ENCODE measurements at places on chromosomes 12 and 14.

DNA sequence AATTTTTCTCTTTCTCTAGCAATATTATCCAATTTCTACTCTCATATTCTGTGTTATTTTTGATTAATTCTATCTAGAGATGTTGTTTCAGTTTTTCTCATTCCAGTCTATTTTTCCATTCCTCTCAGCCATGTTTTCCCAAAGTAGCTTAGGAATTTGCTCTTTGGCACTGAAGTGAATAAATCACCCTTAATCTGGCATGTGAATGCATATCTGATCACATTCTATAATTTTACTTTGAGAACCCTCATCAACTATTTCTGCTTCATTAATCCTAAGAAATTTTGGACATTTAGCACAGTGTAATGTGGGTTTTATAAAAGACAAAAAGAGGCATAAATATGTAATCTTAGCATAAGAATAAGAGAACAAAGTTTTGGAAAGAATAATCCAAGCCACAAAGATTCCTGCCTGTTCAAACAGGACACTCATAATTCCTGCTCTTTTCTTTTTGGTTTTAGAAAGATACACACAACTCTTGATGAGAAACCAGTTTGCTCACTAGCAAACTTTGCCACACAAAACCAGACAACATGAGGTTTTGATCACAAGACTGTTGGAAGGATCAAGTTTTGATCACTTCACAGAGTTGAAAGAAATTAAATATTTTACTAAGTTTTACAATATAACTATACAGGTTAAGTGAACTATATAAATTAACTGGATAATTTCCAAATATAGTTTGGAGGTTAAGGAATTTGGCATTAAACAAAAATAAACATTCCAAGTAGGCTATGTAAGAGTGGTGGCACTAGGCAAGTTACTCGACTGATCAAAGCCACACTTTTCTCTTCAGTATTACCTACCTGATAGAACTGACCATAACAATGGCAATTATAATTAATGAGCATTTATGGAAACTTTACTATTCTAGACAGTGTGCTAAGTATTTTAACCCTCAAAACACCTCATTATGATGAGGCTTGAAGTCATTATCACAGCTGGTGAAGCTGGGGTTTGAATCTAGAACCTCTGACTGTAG lies 226.6 kb upstream of the TMTC1 start:
- DNase-seq = no peak

DNA sequence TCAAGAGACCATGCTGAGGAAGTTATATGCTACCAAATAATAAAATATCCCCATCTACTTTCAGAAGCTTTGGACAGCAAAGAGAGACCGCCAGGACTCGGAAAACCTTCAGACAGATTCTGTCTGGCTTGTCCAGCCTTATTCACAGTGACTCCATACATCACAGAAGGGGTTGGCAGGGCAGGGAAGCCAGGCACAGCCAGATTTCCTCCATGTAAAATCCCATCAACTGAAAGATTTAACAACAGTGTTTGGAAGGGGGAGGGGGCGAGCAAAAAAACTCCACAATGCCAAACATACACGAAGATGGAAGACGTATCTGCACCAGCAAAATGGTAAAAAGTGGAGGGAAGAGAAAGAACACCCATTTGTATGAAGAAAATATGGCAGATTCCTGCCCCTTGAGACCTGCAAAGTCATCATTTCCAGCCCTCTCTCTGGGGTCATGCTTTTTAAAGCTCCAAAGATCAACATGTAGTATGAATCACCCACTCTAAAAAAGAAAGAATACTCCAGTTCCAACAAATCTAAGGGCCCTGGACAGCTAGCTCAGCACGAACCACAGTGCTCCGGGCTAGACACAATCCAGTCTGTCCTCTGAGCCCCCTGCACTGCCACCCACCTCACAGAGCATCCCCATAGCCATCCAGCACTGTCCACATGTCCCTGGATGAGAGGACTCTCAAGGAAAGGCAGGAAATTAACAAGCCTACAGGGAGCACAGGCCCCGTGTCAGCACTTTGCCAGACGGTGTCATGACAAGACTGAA lies 116.4 kb downstream of the DICER1 start:
- DNase-seq = no peak

GRCh38 chr12:95796225-95796981 lies 5.8 kb upstream of the NTN4 start:
- no peak for DNase-seq

DNA sequence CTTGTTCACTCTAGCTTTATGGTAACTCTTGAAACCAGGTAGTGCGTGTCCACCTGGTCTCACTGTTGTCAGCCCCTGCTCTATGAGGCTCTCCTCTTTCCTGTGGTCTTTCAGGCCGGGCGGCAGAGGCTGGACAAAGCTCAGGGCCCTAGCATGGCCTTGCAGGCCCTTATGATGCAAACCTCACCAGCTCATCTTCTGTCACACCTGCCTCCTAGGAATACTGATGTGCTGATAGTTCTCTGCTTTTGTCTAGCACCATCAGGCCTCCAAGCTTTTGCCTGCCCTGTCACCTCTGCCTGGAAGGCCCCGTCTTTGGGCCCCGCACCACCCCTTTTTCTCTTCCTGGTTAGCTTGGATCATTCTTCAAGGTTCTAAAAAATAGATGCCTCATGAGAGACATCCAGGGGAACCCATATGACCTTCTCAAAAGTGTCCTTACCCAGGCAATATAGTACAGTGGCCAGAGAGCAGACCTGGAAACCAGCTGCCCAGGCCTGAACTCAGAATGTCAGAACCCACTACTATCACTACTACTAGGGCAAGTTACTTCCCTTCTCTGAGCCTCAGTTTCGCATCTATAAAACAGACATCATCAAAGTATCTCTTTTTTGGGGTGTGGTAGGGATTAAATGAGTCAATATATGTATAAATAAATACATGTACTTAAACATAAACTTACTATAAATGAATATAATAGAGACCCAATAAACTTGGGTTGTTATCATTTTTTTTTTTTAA lies 91.7 kb downstream of the ZFP36L1 start:
- no peak for DNase-seq

- no peak for DNase-seq
These were observed 3.1 kb downstream of the BCAT1 start for GRCh38 chr12:24945845-24946244.

GRCh38 chr12:44053549-44054127 lies 217.8 kb downstream of the TMEM117 start:
- no peak for DNase-seq

- DNase-seq = no peak
These were observed 219.7 kb upstream of the PKP2 start for GRCh38 chr12:33116284-33116683.

DNA sequence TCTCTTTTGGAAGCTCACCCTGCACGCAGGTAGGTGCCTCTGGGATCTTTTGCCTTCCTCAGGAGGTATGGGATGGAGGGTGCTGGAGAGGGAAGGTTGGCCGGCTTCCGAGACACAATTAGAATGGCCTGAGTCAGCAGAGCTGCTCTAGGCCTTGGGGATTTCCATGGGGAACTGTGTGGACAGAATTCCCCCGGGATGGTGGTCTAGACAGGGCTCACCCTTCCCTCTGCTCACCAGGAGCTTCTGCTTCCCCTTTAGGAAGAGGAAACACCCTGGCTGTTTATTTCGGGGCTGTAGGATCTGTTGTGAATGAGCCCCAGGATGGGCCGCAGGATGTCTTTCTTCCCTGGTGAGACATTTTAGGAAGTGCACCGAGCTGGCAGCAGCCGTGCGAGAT lies 43.7 kb upstream of the TMED10 start:
- no peak for DNase-seq

DNA sequence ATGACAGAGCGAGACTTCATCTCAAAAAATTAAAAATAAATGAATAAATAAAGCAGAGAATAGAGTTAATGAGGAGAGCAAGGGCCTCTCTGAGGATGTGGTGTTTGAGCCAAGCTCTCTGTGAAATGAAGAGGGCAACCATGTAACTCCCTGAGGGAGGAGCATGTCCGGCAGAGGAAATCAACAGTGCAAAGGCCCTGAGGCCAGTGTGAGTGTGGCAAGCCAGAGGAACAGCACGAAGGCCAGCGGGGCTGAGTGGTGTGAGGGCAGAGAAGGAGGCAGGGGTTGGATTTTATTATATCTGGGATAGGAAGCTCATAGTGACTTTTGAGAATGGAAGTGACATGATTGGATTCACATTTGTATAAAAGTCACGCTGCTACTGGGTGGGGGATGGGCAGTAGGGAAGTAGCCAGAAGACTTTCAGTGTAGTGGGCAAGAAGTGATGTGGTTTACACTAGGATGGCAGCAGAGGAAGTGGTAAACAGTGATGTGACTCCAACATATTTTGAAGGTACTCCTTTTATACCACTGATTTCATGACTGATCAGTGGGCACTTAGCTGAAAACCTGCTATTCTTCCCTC lies 10.3 kb upstream of the LRP1-AS start:
- DNase-seq = no peak

DNA sequence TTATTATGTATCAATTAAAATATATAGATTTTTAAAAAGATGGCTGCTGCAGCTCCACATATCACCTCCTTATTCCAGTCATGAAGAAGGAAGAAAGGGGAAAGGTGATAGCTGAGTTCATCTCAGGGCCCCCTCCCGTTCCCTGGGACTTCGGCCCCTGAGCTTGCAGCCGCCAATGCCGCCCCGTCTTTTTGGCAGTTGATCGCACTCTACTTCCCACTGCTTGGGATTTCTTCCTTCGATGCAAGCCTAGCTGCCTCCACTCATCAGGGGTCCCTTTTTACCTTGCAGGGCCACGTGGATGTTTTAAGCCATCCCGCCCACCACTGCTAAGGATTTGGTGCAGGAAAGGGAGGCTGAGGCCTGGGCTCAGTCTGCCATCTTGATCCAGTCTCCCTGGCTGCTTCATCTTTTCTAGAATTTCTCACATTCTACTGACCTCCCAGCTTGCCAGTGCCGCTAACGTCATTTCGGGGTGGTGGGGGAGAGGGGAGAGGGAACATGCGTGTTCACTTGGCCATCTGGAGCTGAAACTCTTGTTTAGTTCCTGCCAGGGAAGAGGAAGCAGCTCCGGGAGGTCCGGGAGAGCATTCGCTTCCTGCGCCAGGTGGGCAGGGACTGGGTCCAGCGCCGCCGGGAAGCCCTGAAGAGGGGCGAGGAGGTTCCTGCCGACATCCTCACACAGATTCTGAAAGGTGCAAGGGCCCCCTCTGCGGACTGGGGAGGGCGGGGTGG lies 31.3 kb downstream of the CYP46A1 start:
- DNase-seq = no peak

- no peak for DNase-seq
These were observed 57.6 kb downstream of the PRKAB1 start for GRCh38 chr12:119725523-119725922.

- DNase-seq = no peak
These were observed 38.1 kb upstream of the TRAF3 start for GRCh38 chr14:102739190-102739469.

- DNase-seq = no peak
These were observed 56.9 kb upstream of the TCL1A start for GRCh38 chr14:95770777-95771176.

DNA sequence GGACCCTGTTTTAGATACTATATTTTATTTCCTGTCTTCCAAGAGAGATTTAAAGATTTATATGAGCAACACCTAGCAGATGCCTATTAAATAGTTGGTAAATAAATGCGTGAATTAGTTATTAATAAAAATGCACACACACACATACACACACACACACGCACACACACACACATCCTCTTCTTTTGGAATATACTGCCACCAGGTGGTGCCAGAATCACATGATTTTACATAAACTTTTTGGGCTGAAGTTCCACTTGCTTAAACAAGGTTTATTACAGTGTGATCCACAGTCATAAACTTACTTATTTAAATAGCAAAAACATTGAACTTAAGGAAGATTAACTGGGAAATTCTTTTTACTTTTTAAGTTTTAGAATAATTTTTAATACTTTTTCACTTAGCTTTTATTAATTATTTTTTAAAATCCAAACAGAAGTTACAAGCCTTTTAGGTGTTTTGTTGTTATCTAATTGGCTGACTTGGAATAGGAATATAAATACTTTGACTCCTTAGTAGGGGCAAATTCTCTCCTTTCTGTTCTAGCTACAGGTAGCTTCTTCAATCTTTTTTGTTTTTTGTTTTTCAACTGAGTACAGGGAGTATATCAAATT lies 17.5 kb downstream of the RAD51B start:
- DNase-seq = peak; percentile 60

DNA sequence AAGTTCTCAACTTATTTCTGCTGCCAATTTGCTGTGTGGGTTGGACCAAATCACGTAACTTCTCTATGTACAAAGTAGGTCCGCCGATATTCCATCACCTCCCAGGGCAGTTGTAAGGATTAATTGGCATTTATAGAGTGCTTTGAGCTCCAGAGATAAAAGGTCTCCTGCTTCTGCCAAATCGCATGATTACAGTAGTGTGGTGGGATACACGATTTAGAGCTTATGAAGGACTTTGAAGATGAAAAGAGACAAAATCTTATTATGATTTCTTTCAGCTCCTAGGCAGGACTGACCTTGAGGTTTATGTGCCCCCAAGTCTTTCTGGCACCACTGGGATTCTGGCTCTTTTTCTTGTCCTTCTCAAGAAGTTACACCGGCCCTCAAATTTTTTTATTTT lies 84.7 kb downstream of the TBC1D30 start:
- no peak for DNase-seq

- no peak for DNase-seq
These were observed 49.5 kb downstream of the RBMS2 start for GRCh38 chr12:56571121-56571520.

DNA sequence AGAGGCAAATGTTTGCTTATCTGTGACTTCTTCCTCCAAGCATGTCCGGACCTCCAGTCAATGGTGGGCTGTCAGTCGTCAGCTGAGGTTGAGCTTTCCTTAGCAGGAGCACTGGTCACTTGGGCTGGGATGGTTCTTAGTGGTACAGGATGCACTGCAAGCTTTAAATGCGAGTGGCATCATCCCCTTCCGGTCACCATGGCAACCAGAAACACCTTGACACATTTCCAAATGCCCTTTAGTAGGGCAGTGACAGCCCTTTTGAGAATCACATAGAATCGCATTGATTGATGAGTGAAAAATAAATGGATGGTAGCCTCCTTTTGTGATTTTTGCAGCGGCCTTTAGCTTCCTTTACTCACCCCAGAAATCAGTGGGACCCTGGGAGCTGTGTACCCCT lies 24.1 kb downstream of the NTF3 start:
- DNase-seq = no peak

GRCh38 chr14:30005114-30005808 lies 77.6 kb upstream of the PRKD1 start:
- DNase-seq = no peak

DNA sequence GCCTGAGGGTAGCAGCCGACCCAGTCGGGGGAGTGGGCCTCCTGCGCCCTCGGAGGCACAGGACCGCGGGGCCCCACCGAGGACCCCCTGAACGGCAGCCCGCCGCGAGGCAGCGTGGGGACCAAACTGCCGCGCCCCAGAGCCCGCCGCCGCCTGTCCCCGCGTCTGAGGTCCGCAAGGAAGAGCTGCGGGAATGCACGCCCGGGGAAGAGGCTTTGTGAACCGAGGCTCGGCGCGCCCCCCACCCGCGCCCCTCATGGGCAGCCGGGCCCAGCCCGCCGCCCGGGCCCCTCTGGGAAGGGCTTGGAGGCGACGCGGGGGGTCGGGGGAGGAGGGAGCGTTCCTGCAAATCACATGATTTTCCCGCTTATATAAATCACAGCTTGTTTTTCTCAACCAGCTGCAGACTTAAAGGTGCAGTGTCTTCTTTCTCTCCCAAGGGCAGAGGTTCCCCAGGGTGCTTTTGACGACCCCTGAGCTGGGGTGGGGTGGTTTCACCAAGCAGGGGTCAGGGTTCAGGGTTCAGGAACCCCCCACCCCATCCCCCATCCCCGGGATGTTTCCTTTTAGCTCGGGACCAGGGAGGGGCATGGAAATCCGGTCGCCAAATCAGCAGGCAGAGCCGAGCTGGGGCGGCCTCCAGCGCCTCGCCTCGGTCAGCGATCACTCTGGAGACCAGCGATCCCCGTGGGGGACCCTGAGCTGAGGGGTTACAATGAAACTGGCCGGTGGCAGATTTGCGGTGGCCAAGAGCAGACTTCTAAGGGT lies 44.7 kb upstream of the ATP23 start:
- DNase-seq = no peak

Measured in activated T-cell treated with anti-CD3 and anti-CD28 coated beads for 1 hour (primary cell).